Hypothalamus (tissue), 51 donors: ENCODE measurements at places on chromosomes 5 and 9.

DNA sequence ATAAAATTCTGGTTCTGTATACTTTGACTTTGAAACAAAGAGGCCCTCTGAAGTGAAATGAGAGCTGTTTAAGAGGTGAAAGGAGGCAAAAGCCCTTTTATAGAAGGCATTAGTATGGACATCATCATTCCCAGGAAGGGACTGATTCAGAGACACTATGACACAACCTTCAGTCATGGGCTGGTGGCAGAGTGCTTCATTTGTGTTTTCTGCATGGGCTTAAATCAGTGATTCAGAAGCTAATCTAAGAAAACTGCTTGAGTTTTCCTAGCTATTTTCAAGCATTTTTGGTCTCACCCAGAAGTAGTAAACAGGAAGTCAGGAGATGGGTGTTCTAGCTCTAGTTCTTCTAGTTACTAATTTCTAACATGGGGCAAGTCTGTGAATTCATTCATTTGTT, 288.9 kb downstream of the TRPM3 start:
- no peak for DNase-seq

GRCh38 chr5:170192829-170193228, 40.0 kb upstream of the C5orf58 start:
- DNase-seq, result no peak

DNA sequence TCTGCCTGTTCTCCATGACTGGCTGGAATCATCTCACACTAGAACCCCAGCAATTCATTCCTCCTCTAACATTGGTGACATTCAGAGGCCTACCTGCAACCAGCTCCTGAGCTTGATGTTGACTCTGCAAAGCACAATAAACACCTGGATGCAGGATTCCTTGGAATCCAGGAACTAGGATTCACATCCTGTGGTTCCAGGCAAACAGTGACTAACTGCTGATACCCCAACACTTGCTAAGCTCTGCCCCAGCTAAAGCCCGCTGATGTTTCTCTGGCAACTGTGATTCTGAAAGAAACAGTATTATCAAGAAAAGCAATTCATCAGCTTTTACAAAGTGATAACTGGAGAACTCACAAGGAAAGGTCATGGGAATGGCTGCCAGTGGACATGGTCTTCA, 29.2 kb downstream of the SUSD1 start:
- DNase-seq, result no peak

- no peak for DNase-seq
These were observed 145.7 kb upstream of the TRIM32 start for GRCh38 chr9:116541402-116541801.

DNA sequence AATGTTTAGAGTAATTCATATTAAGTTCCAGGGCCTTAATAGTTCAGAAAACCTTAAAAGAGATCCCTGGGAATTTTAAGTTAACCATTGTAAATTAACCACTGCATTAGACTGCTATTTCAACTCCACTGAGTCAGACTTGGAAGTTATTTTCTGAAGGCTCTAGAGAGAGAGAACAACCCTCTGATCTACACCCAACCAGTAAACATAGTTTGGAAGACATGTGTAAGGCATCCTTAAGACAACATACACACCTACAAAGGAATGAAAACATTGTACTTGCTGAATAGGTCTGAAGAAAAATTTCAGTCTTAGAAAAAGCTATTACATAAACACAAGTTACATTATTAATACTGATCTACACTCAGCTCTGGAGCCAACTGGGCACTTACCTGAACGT, 158.2 kb upstream of the FST start:
- DNase-seq, result no peak

- no peak for DNase-seq
These were observed 44.7 kb downstream of the ARHGEF28 start for GRCh38 chr5:73670731-73671130.

GRCh38 chr5:125829349-125829748, 593.9 kb upstream of the GRAMD2B start:
- no peak for DNase-seq

GRCh38 chr9:135065804-135066203, 21.7 kb upstream of the OLFM1 start:
- DNase-seq, result no peak

DNA sequence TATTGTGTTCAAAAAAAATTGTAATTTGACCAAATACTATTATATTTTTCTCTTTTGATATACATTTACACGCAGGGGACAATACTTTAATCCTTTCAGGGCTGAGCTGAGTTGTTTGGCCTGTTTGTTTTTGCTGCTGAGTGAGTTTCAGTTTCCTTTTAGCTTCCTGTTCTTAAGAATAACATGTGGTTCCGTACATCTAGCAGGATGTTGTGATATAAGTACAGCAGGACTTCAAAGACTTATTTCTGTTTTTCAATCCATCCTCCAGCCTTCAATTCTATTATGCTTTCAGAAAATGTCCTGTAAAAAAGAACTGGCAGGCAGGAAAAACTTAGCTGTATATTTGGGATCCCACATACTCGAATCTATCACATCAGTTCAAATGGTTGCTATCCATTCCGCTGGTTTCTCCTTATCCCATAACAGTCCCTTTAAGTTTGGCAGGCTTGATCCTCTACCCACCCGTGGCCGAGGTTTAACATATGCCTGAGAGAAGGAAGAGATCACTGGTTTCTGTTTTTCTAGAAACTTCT, 1037.3 kb upstream of the ACO1 start:
- no peak for DNase-seq

DNA sequence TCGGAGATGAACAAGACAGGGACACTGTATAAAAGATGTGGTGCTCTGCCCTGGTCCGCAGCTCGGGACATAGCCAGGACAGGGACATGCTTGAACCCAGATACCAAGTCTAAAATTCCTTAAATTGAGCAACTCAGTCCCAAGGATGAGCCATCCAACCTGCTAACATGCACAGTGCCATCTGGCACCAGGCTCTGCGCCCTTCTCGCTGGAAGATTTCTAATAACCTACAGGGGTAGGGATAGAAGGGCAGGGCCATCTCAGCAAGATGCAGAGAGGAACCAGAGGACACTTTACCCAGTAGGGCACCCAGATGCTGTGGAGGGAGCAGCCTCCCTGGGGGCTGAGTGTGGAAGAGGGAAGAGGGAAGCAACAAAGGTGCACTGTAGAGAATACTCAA, 60.1 kb downstream of the SEMA4D start:
- DNase-seq, result no peak

- no peak for DNase-seq
These were observed 11.4 kb downstream of the TTC1 start for GRCh38 chr5:160020266-160020770.

DNA sequence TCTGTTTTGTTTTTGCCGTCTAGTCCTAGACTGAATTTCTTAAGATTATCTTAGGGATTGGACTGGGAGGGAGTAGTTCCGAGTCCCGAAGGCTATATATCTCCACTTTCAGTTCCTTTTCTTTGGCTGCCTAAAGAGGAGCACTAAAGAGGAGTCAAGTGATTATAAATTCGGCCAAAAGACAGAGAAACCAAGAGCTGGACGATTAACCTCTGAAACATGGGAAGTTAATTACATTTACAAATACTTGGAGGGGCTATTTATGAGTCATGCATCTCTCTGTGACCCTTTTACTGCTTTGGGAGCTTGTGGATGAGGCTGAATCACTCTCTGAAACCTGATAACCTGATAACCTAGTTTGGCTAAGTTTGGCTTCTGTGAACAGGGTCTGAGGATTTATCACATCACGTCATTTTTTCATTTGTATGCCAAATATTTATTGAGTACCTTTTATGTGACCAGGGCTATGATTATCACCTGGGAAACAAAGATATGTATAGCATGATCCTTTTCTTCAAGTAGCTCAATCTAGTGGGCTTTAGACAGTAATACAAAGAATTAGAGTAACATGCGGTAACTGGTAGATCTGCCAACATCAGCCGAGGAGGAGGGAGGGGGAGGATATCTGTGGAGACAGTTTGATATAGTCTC, 180.9 kb downstream of the CD180 start:
- no peak for DNase-seq

- DNase-seq, result no peak
These were observed 3.2 kb downstream of the TGFBR1 start for GRCh38 chr9:99108131-99108530.

DNA sequence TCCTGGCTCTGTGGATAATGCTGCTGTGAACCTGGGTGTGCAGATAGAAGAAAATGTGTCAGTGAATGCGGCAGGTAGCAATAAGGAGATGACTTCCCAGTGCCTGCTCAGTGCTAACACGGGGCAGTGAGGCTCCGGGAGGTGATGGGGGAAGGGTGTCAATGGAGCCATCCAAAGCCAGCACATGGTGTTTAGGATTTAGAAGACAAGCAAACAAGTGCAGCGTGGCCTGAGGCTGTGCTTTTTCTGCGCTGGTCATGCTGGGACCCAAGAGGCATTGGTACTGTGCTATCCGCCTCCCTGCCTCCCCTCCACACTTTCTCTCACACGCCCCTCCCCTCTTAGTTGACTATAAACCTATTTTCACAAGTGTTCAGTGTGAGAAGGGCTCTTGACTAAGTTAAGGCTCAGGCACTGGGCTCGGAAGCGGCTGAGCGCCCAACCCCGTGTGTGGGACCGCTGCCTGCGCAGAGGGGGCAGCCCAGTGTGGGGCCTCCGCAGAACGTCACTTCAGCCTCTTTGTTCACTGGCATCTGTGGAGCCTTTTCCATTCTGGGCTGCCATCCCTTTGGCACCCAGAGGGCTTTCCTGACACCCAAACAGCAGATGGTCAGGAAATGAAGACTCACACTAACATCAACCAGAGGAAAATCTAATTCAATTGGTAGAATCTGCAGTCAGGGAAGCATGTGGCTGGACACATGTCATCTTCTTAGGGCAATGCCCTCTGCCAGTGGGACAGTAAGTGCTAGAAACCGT, 21.8 kb upstream of the NINJ1 start:
- DNase-seq, result no peak

DNA sequence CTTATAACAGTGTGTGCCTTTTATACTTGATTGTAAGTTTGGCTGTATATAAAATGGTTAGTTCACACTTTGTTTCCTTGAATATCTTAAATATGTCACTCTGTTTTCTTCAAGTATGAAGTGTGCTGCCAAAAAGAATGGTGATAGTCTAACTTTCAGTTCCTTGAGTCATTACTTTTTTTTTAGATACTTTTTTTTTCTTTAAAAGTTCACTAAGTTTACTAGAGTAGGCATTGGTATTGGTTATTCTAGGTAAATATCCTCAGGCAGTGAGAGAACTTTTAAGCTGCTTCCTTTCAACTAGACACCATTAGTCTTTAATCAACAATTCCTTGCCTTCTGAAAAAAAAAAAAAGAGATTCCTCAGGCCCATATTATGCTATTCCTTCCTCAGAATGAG, 41.9 kb downstream of the SPEF2 start:
- DNase-seq, result no peak

DNA sequence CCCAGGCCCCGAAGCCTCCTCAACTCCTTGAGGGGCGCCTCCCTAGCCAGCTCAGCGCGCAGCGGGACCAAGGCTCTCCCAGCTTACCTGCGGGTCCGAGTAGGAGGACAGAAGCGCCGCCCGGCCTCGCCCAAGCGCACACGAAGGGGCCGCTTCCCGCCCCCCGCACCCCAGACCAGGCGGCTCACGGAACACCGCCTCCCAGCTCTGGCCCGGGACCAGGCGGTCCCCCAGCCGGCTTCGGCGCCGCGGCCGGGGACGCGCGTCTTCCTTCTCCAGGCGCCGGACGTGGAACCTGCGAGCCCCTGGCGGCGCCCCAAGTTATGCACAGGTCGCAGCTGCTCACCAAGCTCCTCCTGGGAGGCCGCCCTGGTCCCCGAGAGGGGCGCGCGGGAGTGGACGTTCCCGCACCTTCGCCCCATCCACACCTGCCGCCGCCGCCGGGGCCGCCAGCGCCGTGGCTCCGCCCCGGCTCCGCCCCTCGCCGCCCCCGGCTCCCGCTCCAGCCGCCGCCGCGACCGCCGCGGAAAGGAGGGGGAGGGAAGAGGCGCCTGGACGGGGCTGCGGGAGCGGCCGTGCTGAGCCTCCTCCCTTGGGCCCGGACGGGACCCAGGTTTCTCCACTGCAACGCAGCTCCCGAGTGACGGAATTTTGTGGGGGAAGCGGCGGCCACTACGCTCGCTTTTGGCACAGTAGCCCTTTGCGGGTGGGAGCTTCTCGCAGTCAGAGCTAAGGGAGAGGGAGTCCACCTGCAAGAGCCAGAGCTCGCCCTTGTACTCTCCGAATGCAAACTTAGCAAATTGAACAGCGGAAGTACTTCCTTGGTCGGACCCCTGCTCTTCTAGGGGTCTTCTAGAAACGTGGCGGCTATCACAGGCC, 77.5 kb upstream of the IFNE start:
- DNase-seq, result no peak

DNA sequence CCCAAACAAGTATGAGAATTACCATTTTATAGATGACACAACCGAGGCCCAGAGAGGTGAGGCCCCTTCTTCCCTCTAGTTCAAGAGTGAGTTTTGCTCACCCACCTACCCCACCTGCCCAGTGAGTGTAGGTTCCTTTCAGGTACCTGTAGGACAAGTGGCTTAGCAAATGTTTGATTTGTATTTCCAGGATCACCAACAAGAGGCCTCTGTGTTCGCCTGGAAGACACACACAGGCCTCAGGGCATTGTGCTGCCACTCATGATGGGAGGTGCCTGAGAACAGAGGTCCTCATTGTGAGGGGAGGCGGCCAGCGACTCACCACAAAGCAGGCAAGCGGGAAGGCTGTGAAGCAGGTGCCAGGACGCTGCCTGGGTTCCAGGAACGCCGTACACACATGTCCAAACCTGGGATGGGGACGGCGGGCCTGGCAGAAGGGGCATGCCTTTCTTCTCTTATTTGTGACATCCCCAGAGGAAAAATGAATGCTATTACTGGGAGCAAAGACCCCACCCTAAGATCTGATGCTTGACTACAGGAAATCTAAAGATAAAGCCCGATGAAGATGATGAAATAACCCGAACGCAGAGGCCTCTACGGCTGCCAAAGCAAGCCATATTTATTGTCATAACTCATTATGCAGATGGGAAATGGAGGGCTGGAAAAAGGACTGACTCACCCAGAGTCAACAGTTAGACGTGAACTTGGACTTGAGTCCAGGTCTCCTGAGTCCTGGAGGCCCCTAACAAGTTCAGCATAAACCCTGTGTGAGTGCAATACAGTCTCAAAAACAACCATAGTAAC, 60.2 kb upstream of the SLC25A51 start:
- peak; percentile 85 for DNase-seq

DNA sequence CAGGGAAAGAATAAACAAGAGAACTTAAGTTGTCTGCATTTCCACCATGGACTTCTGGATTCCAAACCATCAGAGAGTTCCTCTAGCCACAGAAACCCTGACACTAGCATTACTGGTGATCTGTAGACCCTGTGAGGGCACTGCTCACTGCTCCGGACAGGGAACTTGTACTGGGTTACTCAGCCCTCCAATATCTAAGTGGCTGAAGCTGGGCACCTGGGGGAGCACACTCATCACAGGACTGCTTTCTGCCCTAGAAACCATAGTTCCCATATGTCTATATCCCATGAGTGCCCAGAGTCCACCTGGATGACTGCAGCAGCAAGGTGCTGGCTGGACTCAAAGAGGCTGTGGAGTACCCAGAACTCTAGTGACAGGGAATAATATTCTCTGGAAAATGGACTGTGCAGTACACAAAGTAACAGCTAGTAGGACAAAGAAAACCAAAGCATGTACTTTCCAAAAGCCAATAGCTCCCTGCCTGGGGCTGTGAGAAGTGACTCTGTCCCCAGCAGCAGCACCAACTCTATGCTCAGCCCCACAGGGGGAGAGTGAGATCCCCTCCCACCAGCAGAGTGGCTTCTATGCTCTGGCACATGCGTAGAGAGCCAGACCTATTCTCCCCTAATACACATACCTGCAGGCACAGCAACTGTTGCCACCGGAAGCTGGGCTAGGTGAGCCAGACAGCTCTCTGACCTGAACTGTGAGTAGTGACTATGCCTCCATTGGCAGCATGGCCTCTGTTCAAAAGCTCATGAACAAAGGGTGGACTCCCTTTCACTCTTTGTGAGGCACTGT, 472.9 kb upstream of the FTMT start:
- no peak for DNase-seq

- DNase-seq, result no peak
These were observed 196.6 kb upstream of the IER5L start for GRCh38 chr9:129374651-129375050.
